ENCODE measurements at places on chromosomes 1 and 21. TPM values are rescaled to one million over a fixed set of nuclear protein-coding genes. Genes with fewer than 3 reads are reported as not detected.

Gene PPIAL4G
- not detected for total RNA-seq

Gene UTS2
- not detected for total RNA-seq

Gene MXRA8
- 67.7 TPM for total RNA-seq

Gene TAGLN2
- total RNA-seq: 181 TPM

Data from transverse colon (tissue), 4 donors.